ENCODE measurements at places on chromosomes 6 and 20.
A peak's percentile ranks its signal among the peaks of the same experiment; 100 is the strongest.

DNA sequence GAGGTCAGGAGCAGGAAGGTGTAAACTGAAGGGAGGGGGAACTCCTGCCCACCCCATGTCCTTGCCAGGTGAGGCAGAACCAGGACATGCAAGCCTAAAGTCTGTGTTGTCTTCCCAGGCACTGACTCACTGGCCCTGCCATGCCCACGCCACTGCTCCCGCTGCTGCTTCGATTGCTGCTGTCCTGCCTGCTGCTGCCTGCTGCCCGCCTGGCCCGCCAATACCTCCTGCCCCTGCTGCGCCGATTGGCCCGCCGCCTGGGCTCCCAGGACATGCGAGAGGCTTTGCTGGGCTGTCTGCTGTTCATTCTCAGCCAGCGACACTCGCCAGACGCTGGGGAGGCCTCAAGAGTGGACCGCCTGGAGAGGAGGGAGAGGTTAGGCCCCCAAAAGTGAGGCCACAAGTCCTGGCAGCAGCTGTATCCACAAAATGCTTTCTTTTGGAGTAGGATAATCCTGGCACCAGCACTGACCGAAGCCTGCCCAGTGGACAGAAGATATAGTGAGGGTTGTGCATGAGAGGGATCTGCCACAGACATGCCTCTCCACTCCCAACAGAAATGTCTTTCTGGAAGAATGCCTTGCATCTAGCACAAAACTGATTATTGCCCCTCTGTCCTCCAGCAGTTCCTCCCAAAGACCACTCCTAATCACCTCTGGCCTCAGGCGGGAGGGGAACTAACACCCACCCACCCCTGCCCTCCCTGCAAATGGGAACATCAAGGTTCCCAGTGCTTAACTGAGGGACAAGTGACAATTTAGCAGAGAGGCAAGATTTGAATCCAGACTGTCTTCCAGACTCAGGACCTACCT is 812 bp downstream of the MYMX start:
- no peak for DNase-seq

- DNase-seq = no peak
Observed at GRCh38 chr6:144935181-144935580, 650.0 kb downstream of the UTRN start.

GRCh38 chr6:53058388-53059195 is 6.6 kb upstream of the FBXO9 start:
- DNase-seq = no peak

- no peak for DNase-seq
Observed at GRCh38 chr6:111291336-111292259, 191.4 kb downstream of the REV3L start.

DNA sequence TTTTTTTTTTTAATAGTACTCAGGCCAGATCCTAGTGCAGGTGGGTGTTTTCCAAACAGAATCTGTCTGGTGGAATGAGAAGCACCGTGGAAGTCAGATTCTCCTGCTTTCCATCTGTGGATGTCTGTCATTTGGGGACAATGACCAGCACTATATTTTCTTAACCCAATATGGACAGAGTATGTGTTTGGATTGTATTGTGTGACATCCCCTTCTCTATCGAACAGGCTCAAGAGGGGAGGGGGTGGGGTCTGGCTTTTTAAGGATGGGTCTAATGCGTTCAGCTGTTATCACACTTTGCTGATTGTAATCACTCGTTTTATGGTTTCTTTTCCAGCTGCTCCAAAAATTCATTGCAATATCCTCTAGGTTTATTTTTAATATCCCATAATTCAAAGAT is 197.5 kb upstream of the CEP162 start:
- DNase-seq = no peak

DNA sequence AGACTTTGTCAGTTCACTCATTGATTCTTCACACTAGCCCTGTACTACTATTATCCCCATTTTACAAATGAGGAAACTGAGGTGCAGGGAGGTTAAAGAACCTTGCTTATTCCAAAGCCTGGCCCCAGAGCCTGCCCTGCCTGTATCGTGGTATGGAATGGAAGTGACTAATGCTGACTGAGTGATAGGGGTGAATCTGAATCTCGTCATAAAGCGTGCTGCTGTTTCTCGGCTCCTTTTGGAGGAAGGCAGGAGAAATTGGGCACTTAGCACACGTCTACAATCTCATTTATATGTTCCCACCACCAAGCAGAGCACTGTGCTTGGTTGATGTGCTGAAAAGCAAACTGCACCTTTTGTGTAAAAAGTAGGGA is 17.1 kb downstream of the GFRA4 start:
- peak; percentile 26 for DNase-seq

DNA sequence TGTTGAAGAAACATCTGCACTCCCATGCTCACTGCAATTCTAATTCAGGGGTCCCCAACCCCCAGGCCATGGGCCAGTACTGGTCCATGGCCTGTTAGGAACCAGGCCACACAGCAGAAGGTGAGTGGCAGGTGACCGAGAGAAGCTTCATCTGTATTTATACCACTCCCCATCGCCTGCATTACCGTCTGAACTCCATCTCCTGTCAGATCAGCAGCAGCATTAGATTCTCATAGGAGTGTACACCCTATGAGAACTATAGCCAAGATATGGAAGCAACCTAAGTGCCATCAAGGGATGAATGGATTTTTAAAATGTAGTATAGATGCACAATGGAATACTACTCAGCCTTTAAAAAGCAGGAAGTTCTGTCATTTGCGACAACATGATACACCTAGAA is 53.2 kb downstream of the MBOAT1 start:
- DNase-seq = no peak

DNA sequence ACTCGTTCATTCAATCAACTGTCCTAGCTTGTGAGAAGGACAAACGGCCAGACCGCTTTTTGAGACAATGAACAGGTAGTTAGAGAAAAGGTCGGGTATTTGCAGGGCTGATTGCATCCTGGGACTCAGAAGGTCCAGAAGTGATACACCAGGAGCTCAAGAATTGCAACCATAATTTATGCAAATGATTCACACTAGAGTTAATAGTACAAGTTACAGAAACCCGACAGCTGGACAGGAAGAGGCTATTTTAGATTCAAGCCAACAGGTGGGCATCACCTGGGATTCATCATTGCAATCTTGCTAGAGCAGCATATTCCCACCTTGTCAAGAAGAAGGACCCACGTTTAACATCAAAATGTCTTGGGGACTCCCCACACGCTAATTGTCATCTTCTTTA is 83.5 kb downstream of the TNFAIP3 start:
- DNase-seq = no peak

GRCh38 chr20:46273717-46274116 is 34.6 kb downstream of the CDH22 start:
- DNase-seq = no peak

DNA sequence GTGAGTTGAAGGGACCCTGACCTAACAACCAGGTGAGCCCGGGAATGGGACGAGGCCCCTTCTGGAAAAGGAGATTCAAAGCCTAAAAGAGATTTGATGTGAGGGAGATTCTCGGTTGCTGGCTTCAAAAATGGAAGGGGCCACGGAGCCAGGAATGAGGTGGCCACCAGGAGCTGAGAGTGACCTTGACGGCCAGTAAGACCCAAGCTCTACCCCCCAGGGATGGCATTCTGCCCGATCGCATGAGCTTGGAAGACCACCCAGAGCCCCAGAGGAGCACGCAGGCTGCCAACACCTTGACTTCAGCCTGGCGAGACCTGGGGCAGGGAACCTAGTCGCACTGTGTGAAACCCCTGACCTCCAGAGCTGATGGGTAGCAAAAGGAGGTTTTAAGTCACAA is 163.9 kb downstream of the BMP7 start:
- no peak for DNase-seq

All from iris pigment epithelial cell (primary cell).